ENCODE measurements at places on chromosomes 6 and 20.

- DNase-seq: no peak
Measured at GRCh38 chr6:75268121-75268987, 16.2 kb downstream of the TMEM30A start.

- DNase-seq: no peak
Measured at GRCh38 chr6:51626391-51626790, 461.0 kb downstream of the PKHD1 start.

- no peak for DNase-seq
Measured at GRCh38 chr6:14252271-14252850, 134.8 kb downstream of the CD83 start.

GRCh38 chr6:158411998-158412397, 99.7 kb downstream of the TULP4 start:
- no peak for DNase-seq

GRCh38 chr6:132888701-132889100, 74.3 kb downstream of the RPS12 start:
- peak; percentile 20 for DNase-seq
